ENCODE measurements at places on chromosomes 6 and 20. TPM values are rescaled to one million over a fixed set of nuclear protein-coding genes. Genes with fewer than 3 reads are reported as not detected.

Gene TBX18
- 21.2 TPM for total RNA-seq

Gene UNC5CL
- not detected for total RNA-seq

Gene GFOD1
- 4.2 TPM for total RNA-seq

Gene ULBP1
- 0.06 TPM for total RNA-seq

Gene BPIFA3
- not detected for total RNA-seq

Gene SCRT2
- total RNA-seq: not detected

Gene RFX6
- total RNA-seq: not detected

Gene CCN6
- total RNA-seq: not detected

Gene POLR1C
- 19.5 TPM for total RNA-seq

Gene GRM1
- total RNA-seq: not detected

Gene GPANK1
- total RNA-seq: 23.7 TPM

Gene STK38
- total RNA-seq: 15.8 TPM

Gene STX11
- total RNA-seq: not detected

Gene SLCO4A1
- 0.24 TPM for total RNA-seq

Gene CFB
- 56.5 TPM for total RNA-seq

Gene SLC22A7
- total RNA-seq: not detected

Gene PABPC1L
- 7.4 TPM for total RNA-seq

Gene NKX2-2
- total RNA-seq: not detected

Gene GNRH2
- total RNA-seq: not detected

Gene TTK
- 0.54 TPM for total RNA-seq

Gene E2F1
- 1.3 TPM for total RNA-seq

Gene CFAP206
- total RNA-seq: 0.37 TPM

Gene ACSS1
- 24.8 TPM for total RNA-seq

Gene PPP1R14C
- not detected for total RNA-seq

Gene ATP6V1G2
- total RNA-seq: 2.1 TPM

Gene EYA2
- total RNA-seq: 0.49 TPM

Gene DPPA5
- total RNA-seq: not detected

Gene MYH7B
- total RNA-seq: not detected

Gene MCCD1
- total RNA-seq: not detected

Gene XKR7
- not detected for total RNA-seq

Gene LY6G6F
- total RNA-seq: not detected

Gene VSTM2L
- 1.9 TPM for total RNA-seq

Gene MUC22
- not detected for total RNA-seq

Gene HNF4A
- total RNA-seq: not detected

Gene VWA7
- 0.10 TPM for total RNA-seq

Gene CGA
- not detected for total RNA-seq

Gene COL19A1
- not detected for total RNA-seq

Gene OR2J3
- total RNA-seq: not detected

Gene IMPG1
- not detected for total RNA-seq

Gene WTAP
- 72.7 TPM for total RNA-seq

Gene UBE3D
- total RNA-seq: 4.6 TPM

Gene GCM1
- not detected for total RNA-seq

Gene GJA1
- total RNA-seq: 71.6 TPM

Gene PTGIS
- 33.8 TPM for total RNA-seq

Gene WASF1
- total RNA-seq: 12.8 TPM

Gene BAG2
- 6.6 TPM for total RNA-seq

Gene PXT1
- total RNA-seq: not detected

Gene PPP1R16B
- total RNA-seq: 0.44 TPM

Gene CPXM1
- 85.5 TPM for total RNA-seq

Gene BEND3
- total RNA-seq: 1.5 TPM

Gene DDRGK1
- 45.1 TPM for total RNA-seq

Gene MAFB
- 30.5 TPM for total RNA-seq

Gene HDGFL1
- not detected for total RNA-seq
